ENCODE measurements at places on chromosomes 5 and 9.
A peak's percentile ranks its signal among the peaks of the same experiment; 100 is the strongest.

GRCh38 chr9:30915451-30915850, 1469.0 kb upstream of the ACO1 start:
- no peak for DNase-seq

- peak; percentile 50 for DNase-seq
Measured at GRCh38 chr5:151721087-151721646, 34.5 kb upstream of the SPARC start.

DNA sequence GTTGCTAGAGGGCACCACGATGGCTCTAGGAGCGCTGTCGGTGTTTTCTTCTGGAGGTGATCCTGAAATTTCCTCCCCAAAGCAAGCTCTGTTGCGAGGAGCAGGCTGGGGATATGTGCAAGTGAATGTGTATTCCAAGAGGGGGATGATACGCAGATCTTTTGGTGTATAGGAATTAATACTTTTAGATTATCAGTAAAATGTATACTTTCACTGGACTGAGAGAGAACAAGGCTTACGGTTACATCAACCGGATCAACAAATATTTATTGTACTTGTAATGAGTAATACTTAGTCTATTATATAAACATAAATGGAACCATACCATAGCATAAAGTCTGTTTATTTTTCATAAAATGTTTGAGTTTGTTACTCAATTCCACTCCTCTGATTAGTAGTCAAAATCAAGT, 632 bp upstream of the PRKAA1 start:
- DNase-seq, result no peak

DNA sequence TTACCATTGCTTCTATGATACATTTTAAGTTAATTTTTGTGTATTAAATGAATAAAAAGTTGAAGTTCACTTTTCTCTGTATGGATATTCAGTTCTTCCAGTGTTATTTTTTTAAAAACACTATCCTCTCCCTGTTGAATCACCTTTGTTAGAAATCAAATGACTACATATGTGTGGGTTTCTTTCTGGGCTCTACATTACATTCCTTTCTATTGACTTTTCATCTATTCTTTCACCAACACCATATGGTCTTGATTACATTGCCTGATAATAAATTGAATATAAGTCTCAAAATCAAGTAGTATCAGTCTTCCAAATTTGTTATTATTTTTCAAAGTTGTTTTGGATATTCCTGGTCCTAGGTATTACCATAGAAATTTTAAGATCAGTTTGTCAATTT, 7.3 kb upstream of the RASEF start:
- DNase-seq, result no peak

DNA sequence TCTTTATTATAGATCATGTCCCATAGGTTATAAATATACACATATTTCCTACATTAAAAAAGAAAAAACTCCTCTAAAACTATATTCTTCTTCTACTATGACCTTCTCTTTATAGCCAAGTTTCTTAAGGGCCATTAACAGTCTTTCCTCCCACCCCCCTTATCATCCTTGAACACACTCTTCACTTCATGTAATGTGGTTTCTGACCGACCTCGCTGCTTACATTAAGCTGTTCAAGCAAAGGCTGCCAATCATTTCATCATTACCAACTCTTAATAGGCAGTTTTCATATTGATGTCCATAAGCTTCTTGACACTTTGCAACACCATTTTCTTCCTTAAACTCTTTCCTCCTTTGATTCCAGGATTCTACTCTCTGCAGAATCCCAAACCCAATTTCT, 283.0 kb upstream of the PCSK5 start:
- DNase-seq, result no peak

DNA sequence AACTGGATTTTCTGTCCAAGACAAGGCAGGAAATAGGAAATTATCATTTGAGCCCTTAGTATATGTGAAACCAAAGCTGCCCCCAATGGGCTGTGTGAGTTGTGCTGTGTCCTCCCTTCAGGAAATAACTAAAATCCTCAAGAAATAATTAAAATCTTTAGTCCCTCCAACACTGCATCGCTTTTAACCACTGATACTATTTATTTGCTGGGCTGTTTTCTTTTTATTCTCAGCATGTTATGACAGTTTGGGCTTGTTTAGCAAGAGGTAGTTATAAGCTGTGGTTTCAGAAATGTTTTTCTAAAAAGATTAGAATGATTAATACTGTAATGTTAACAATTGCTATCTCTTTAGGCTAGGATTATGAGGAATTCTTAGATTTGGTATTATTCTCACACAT, 187.0 kb upstream of the KCNN2 start:
- DNase-seq, result no peak

GRCh38 chr5:144142824-144143162, 27.7 kb downstream of the YIPF5 start:
- no peak for DNase-seq

DNA sequence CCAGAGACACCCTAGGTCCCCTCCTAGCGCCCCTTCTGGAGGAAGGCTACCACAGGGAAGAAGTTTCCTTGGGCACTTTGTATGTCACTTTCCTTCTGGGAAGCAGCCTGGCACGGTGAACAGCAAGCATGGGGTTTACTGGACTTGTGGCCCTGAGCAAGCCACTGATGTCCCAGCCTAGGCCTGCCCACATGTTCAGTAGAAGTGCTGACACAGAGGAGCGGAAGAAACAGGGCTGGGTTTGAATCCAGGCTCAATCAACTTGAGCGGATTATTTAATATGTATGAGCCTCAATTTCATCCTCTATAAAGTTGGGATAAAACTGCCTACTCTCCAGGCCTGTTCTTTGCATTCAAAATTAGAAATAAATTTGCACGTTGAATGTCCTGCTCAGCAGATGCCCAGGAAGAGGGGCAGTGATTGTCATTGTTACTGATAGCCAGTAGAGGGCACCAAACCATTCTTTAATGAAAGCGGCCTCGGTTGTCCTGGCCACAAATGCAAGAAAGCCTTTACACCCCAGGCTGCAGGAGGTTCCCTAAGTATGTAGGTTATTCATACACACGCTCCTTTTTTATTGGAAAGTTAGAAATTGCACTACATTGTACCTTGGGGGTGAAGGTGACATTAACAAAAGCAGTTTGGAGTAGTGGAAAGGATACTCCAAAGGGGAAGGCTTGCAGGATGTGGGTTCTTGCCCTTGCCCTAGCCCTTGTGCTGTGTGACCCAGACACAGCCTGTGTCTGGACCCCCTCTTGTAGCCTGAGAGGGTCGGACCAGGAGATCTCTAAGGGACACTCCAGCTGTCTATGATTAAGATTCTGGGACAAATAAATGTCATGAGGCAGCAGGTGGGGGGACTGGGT, 13.4 kb upstream of the XPA start:
- DNase-seq, result peak; percentile 64

DNA sequence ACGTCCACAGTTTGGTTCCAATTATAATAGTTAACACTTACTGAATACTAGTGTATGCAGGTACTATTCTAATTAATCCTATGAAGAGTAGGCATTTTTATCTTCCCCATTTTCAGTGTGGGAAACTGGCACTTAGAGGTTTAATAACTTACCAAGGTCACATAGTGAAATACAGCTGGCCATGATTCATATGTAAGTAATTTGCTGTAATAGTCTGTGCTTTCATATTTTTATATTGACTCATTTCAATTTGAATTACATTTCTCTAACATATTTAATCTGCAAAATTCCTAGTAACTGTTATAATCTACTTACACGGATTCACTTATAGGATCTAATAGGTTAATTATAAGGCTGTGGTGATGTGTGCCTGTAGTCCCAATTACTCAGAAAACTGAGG, 19.4 kb downstream of the CCNH start:
- no peak for DNase-seq

DNA sequence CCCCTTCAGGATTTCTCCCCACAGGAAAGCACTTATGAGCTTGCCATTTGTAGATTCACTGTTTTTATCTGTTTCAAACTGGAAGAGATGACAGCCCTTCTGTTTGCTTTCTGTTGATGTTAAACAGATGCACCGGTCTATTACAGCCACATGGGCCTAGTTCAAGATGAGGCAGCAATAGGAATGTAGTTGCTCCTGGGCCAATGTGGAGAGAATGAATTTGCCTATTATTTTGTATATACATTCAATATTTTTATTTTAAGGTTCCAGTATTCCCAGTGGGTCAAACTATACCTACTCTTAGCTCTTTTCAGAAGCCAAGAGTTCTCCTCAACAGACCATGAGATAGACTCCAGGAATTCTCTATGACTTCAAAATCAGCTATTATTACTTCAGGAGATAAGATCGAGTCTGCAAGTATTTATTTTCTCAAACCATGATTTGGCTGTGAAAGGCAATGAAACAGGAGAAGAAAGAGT, 461.6 kb downstream of the RASEF start:
- DNase-seq, result no peak

DNA sequence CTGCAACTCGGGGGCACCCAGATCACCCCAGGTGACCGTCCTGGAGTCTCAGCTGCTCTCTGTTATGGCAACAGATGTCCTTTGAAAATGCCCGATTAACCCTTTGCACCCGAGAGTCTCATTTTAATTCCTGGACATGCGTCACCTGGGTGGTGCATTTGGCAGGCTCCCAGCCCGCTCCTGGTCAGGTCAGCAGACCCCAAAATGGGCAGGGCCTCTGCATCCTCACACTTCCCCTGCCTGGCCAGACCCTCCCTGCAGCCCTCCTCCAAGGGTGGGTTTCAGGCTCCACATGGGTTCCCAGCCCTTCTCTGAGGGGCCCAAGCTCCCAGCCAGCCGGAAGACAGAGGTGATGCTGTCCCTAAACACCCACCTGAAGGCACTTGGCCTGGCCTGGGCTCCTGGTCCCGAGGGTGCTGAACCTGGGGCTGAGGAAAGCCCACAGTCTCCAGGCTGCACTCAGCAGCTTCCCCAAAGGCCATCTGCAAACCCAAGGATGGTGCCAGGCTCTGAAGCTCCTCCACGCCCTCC, 69.4 kb downstream of the PSMB7 start:
- no peak for DNase-seq

DNA sequence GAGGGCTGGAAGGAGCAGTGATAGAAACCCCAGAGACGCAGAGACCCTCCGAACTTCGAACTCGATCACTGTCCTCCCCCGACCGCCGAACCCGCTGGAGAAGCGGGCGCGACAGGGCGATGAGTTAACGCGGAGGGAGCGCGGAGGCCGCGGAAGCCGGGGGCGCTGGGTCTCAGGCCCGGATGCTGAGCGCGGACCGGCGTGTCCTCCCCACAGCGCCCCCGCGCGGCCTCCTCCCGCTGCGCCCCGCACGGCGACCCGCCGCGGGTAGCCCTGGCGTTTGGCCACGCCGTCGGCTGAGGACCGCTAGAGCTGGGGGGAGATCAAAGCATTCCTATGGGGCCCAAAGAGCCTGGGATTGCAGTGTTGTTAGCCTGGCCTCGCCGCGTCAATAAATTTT, 7.7 kb upstream of the DMRT2 start:
- peak; percentile 67 for DNase-seq

- DNase-seq, result peak; percentile 94
Measured at GRCh38 chr9:5450359-5451091, at the start of gene CD274. Gene CD274 (plus strand): TSS chr9:5450542. CDS start chr9:5456114, 5,572 bp downstream.

DNA sequence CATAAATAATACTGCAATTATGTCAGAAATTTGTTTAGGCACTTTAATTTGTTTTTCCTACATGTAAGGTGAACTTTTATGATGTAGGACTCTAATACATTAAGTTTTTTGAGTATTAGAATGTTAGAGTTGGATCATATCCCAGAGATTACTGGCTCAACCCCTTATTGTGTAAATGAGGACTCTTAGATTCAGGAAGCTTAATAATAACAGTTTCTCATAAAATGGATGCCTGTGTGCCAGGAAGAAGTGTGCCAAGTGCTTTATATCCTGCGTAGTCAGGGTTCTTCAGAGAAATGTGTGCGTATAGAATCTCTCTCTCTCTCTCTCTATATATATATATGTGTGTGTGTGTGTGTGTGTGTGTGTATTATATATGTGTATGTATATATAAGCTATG, 388.5 kb downstream of the CAAP1 start:
- no peak for DNase-seq
